ENCODE measurements at places on chromosomes 6 and 20.

DNA sequence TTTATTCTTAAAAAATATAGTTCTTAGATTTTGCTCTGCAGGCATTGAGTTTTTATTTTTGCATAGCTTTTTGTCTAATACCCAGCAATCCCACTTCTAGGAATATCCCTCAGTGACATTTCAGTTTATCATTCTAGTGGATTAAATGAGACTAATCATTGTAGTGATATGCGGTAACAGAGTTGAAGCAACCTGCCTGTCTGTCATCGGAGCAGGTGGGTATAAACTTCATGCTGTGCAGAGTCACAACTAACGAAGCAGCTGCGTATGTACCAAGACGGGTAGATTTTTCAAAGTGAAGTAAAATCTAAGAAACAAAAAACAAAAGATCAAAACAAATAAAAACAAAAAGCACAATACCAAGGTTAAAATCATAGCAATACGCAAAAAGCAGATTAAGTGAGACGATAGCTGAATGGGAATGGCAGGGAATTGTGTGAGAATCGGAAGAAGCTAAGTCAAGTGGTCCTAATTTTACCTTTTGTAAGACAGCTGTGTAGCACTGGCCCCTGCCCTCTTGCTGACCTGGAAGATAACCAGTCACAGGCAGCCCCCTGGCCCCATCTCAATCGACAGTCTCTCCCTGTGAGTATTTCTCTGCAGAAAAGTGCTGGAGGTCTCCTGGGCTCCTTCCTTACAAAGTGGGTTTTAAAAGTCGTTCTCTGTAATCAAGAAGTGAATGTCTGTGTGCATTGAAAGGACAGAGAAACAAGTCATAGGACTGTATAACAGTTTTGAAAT, 169.2 kb downstream of the OR2B2 start:
- DNase-seq: no peak

DNA sequence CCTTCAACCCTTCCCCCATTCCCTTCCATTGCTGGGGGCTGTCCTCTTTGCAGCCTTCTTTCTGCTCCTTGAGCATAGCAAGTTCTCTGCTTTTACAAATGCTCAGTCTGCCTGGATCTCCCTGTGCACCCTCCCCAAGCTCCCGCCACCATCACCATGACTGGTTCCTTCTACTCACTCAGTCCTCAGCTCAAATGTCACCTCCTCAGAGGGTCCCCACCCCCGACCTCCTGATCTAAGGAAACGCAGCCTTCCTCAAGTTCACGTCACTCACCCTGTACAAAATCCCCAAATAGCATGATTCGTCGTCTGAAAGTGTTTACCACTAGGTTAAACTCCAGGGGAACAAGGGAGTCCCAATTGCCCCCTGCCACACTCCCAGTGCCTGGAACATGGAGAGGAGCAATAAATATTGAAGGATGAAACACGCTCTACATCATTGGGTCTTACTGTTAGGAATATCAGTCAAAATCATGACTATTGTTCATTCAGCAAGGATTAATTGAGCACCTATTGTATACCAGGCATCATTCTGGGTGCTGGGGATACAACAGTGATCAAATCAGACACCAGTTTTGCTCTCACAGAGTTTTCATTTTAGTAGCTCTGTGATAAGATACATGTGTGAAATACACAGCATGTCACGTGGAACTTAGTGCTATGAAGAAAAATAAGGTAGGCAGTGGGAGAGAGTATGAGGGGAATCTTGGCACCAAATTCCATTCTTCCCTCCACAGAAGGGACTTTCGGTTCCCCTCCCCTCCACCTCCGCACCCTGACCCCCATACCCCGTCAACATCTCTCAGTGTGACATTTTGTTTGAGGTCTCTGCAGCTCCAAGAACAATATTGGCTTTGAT, 15.6 kb downstream of the TP53RK start:
- no peak for DNase-seq

GRCh38 chr6:155187106-155187505, 76.7 kb upstream of the CLDN20 start:
- no peak for DNase-seq

GRCh38 chr6:71107911-71108420, 151.1 kb upstream of the B3GAT2 start:
- DNase-seq: no peak

GRCh38 chr6:52420668-52421358, 671 bp downstream of the EFHC1 start:
- DNase-seq: no peak

DNA sequence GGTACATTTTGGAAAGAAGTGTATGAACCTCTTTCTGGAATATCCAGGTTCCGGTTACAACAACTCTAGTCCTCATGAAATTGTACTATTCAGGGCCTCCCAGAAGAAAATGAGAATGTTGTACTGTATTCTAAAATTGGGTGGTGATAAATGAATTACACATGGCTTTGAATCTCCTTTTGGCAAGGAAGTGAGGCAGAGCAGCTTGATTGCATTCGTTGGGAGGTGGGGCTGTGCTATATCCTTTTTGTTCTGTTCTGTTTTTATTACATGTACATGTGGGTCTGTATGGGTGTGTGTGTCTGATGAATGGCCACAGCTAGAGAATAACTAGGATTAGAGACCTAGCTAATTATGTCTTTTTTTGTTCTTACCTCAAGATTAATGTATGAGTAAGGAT, 37.8 kb upstream of the SNRPB2 start:
- no peak for DNase-seq

DNA sequence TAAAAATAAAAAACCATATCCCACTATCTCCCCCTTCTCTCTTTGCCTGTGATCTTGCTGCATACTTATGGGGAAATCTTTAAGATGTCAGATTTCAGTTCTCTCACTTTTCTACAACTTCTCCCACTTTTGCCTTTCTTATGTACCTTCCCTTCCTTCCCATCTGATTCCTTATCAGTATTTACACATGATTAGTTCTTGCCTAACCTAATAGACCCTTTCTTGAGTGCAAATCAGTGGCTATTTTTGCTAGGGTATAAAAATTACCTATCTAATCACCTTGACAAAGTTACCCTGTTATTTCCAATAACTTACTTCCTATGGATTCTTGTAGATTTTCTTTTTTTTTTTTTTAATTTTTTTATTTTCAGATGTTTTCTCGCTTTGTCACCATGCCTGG, 75.7 kb downstream of the PTPRA start:
- no peak for DNase-seq

GRCh38 chr6:92427453-92427852, 991.9 kb downstream of the EPHA7 start:
- DNase-seq: no peak

DNA sequence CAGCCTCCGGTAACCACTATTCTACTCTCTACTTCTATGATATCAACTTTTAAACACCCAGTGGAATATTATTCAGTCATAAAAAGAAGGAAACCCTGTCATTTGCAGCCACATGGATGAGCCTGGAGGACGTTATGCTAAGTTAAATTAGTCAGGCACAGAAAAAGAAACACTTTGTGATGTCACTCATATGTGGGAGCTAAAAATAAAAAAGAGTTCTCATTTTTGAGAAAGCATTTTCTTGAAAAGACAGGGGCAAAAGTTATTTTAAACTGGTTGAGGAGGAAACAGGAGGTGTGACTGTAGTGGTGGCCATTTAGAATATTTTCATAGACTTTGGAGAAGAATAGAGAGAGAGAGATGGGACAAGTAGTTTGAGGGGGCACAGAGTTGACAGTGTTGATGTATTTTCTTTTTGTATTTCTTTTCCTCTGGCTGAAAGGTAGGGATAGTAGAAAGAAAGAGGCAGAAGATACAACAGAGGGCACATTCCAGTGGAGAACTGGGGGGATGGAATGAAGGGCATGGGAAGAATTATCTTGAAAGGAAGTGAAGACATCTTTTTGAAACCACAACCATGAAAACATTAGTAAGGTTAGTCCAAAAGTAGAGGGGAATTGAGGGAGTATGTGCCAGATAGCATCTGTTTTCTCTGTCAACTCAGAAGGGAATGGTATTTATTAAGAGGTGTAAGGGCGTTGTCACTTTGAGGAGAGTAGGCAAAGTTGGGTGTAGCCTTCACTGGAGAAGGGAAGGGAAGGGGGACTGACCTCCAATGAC, 181.3 kb upstream of the GMDS start:
- no peak for DNase-seq

DNA sequence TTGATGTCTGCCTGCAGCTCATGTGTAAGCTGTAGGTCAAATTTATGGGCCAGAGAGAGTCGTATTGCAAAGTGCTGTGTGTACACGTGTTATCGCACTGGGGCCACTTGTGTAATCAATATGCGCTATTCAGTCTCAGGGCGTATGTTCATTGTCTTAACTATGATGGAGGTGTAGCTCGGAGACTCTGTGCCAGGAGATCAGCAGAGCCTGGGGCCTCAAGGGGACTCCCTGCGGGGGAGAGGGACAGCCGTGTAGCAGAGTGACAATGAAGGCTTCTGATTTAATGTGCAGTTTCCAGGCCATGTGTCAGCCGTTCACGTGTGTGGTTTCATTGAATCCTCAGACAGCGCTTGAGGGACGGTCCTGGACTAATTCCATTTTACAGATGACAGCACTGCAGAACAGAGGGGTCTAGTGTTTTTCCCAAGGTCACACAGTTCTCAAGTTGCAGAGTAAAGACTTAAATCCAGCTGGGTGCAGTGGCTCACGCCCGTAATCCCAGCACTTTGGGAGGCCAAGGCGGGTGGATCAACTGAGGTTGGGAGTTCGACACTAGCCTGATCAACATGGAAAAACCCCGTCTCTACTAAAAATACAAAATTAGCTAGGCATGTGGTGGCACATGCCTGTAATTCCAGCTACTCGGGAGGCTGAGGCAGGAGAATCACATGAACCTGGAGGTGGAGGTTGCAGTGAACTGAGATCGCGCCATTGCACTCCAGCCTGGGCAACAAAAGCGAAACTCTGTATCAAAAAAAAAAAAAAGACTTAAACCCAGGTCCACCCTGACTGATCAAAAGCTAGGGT, 242.5 kb downstream of the PREX1 start:
- no peak for DNase-seq

GRCh38 chr20:50865114-50865513, 66.1 kb downstream of the ADNP start:
- no peak for DNase-seq

DNA sequence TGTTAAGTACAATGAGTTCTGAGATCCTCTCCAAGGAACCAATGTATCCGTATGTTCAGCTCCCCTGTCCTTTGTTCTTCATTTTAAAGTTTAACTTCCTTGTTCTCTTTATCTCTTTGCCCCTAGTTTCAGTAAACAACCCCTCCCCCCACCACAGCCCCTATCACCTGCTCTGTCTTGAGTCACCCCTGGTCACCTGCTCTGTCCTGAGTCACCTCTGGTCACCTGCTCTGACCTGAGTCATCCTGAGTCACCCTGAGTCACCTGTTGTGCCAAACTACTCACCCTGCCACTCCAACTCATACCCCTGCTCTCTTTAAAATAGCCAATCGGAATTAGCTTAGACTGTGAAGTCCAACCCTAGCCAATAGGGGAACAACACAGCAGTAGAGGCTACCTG, 288.7 kb upstream of the CDYL start:
- no peak for DNase-seq

- no peak for DNase-seq
These were observed 200.5 kb upstream of the HSF2 start for GRCh38 chr6:122198922-122199321.

GRCh38 chr6:111685058-111685457, 79.4 kb upstream of the TRAF3IP2 start:
- no peak for DNase-seq

DNA sequence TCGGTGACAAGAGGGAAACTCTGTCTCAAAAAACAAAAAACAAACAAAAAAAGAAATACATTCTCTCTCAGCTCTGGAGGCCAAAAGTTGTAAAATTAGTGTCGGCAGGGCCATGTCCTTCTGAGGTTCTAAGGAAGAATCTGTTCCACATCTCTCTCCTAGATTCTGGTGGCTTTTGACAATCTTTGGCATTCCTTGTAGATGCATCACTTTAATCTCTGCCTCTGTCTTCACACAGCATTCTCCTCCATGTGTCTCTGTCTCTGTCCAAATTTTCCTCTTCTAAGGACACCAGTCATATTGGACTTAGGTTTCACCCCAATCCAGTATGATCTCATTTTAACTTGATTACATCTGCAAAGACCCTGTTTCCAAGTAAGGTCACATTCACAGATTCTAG, 9.1 kb downstream of the PPP2R5D start:
- DNase-seq: no peak

GRCh38 chr6:3804964-3805363, 44.2 kb upstream of the FAM50B start:
- no peak for DNase-seq

DNA sequence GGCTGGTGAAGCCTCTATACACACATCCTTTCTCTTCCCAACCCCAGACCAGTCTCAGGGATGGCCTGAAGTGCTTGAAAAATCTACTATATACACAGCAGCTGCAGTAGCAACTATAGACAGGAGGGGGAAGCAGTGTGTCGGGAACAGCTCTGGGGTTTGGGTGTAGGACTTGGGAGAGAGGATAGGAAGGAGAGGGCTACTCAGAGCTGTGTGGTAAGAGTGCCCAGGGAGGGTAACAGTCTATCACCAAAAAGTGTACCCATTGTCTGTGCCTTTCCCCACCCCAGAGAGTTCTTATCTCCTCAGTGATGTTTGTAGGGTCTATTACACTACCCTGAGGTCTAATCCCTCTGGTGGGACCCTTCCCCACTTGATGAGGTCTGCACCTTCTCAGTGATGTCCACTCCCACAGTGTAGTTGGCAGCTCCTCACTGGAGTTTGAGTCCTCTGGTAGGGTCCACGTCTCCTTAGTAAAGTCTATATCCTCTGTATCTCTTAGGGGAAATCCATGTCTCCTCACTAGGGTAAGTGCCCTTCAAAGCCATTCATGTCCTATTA, 1.5 kb upstream of the GGT7 start:
- no peak for DNase-seq

DNA sequence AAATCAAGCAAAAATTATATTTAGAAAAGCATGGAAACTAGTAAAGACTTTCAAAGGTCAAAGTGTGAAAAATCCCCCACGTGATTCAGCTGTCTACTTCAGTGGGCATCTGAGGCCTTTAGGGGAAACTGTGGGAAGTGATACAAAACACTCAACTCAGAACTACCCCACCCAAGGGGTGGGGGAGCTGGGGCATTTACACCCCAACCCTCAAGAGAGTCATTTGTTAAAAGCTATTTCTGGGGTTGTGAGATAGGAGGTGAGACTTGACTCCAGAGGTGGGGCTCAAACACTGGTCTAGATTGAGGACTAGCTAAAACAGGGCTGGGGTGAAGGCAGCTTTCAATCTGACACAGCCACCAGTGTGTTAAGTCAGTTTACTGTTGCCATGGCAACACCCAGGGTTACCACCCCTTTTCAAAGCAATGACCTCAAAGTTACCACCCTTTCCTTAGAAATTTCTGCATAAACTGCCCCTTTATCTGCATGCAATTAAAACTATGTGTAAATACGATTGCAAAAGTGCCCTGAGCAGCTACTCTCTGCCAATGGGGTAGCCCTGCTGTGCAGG, 9.9 kb upstream of the GTSF1L start:
- DNase-seq: no peak

DNA sequence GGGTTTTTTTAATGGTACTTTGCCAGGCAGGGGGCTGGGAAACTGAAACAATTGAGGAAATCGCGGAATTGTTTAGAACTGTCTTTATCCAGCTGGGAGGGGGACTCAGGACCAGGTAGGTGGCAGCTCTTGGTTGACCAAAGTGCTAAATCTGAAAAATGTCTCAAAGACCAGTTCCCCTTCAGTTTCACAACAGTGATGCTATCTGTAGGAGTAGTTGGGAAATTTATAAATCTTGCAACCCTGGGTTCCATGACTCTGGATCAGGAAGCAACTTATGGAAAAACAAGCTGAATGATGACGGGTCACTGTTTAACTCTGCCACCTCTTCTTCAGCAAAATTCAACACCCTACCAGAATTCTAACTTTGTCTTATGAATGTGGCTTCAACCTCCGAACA, 99.7 kb downstream of the FAM50B start:
- DNase-seq: no peak

GRCh38 chr6:35724059-35724458, 12.8 kb upstream of the ARMC12 start:
- no peak for DNase-seq

Measured in stimulated activated CD8-positive, alpha-beta memory T cell treated with anti-CD3 and anti-CD28 coated beads, Interleukin-15, amount 100 ng/mL, for 4 hours (primary cell).